ENCODE measurements at places on chromosomes 7 and 10.

GRCh38 chr7:12458520-12459131 lies 55.0 kb upstream of the VWDE start:
- peak; percentile 32 for DNase-seq

DNA sequence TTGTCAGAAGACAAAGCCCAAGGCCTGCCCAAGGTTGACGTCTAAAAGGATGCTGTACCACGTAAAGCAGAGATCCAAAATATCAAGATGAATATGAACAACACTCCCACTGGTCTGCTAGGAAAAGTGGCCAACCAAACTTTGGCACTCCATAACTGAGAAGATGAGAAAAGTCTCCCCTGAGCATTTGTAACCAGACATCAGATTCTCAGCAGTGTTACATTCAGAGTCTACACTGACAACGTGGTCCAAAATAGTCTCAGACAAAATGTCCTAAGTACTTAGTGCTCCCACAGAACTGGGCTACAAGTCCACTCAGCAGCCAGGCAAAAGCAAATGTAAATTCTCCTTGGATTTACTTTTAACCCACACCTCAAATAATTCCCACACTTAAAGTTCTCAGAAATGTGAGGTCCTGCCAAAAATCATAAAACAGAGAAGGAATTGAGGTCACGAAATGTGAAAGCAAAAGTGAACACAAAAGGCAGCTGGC lies 185.1 kb upstream of the NOBOX start:
- peak; percentile 2 for DNase-seq

- DNase-seq, result no peak
Measured at GRCh38 chr7:127974446-127975035, 56.7 kb downstream of the LRRC4 start.

DNA sequence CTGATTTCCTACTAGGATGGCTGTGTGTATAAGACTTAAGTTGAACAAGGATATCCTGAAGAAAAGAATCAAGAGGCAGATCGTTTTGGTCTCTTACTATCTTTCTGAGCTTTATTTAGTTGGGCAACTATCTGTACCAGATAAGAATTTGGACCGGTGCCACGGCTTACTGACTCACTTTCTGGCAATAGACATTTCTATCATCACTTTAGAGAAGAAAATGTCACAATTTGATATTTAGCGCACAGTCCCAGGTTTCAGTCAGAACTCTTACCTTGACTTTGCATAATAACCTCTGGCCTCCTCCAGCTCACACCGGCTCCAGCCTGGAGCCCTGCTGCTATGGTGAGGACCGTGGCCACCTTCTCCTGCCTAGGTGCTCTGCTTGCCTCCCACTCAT lies 218.2 kb upstream of the MDFIC start:
- no peak for DNase-seq

DNA sequence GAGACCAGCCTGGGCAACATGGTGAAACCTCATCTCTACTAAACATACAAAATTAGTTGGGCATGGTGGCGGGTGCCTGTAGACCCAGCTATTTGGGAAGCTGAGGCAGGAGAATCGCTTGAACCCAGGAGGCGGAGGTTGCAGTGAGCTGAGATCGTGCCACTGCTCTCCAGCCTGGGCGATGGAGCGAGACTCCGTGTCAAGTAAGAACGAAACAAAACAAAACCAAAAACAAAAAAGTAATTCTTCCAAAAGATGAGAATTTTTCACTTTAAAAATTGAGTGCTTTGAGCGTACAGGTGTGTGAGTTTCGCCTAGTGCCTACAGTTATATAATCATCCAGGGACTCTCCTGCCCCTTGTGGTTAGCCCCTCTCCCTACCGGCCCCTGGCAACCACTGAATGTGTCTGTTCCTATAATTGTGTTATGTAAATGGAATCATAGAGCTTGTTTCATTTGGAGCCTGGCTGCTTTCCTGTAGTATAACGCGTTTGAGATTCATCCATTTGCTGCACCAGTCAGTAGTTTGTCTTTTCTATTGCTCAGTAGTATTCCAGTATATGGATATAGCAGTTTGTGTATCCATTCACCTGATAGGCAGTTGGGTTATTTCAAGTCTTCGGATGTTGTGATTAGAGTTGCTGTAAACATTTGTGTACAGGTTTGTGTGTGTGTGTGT lies 80.0 kb downstream of the RBM33 start:
- no peak for DNase-seq

GRCh38 chr10:102656791-102657371 lies 12.6 kb downstream of the TRIM8 start:
- no peak for DNase-seq

GRCh38 chr7:155450970-155451801 lies 6.7 kb upstream of the EN2 start:
- no peak for DNase-seq

- DNase-seq, result no peak
Measured at GRCh38 chr7:158315881-158316280, 271.7 kb downstream of the PTPRN2 start.

GRCh38 chr7:4525884-4526283 lies 156.2 kb upstream of the FOXK1 start:
- no peak for DNase-seq

- peak; percentile 13 for DNase-seq
Measured at GRCh38 chr10:121411004-121411403, 187.2 kb downstream of the FGFR2 start.

DNA sequence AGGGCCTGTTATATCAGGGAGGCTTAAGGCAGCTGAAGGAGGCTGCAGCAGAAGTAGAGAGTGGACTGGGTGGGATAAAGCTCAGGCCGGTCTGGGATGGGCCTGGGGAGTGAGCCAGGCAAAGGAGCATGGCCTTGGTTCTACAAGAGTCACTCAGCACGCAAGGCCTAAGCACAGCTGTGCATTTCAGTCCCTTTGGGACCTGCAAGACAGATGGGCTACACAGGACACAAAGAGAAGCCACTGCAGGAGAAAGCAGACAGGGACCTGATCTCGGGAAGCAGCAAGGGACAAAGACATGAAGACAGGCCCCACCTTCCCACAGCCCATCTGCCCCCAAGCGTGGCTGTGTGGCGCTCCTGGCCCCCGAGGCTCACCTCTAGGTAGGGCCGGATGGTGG lies 29.4 kb downstream of the RRP12 start:
- no peak for DNase-seq

- no peak for DNase-seq
Measured at GRCh38 chr7:56063500-56063881, 595 bp upstream of the SUMF2 start.

GRCh38 chr7:143511593-143512047 lies 33.9 kb downstream of the TAS2R41 start:
- DNase-seq, result no peak

DNA sequence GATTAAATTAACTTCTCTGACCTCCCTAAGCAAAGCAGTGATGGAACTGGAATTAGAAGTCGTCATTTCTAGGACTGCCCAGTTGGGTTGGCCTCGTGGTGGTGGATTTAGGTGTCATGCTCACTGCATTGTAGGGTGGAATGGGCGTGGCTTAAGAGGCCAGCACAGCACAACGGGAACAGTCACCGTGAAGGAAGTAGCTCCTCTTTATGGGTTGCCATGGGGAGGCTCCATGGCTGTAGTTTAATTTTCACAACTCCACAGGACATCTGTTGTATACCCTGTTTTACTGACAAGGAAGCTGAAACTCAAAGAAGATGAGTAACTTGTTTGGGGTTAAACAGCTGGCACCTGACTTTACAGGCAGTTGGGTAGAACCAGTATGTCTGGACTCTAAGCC lies 208.3 kb downstream of the CELF2 start:
- peak; percentile 94 for DNase-seq

GRCh38 chr10:86061278-86062197 lies 305.1 kb downstream of the GRID1 start:
- DNase-seq, result no peak

DNA sequence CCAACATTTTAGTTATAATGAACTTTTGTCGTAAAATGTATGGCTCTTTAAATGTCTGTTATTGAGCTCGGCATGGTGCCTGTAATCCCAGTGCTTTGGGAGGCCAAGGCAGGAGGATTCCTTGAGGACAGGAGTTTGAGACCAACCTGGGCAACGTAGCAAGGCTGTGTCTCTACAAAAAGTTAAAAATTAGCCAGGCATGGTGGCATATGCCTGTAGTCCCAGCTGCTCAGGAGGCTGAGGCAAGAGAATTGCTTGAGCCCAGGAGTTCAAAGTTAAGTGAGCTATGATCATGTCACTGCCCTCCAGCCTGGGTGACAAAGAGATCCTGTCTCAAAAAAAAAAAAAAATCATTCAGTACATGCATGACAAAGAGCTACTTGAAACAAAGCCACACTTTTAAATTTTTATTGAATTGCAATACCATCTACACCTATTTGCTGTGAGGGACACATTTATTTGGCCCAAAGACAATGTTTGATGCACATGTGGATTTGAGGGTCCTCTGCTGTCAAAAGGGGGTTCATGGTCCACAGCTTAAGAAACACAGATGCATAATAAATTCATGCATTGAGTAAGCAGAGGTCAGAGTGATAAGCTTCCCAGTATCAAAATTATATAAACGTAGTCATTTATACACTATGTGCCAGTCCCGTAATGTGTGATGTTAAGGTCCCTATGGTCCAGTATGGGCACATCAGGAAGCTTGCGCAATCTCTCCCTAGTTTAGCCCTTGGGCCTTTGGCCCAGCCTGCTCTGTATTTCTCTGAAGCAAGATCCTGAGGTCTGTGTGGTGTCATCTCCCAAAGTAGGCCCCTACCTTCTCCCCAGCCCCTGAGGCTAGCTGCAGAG lies 4.4 kb upstream of the MALSU1 start:
- no peak for DNase-seq

GRCh38 chr7:77516085-77516484 lies 21.0 kb upstream of the PTPN12 start:
- no peak for DNase-seq

- no peak for DNase-seq
Measured at GRCh38 chr10:74332398-74332797, 181.4 kb downstream of the ADK start.

DNA sequence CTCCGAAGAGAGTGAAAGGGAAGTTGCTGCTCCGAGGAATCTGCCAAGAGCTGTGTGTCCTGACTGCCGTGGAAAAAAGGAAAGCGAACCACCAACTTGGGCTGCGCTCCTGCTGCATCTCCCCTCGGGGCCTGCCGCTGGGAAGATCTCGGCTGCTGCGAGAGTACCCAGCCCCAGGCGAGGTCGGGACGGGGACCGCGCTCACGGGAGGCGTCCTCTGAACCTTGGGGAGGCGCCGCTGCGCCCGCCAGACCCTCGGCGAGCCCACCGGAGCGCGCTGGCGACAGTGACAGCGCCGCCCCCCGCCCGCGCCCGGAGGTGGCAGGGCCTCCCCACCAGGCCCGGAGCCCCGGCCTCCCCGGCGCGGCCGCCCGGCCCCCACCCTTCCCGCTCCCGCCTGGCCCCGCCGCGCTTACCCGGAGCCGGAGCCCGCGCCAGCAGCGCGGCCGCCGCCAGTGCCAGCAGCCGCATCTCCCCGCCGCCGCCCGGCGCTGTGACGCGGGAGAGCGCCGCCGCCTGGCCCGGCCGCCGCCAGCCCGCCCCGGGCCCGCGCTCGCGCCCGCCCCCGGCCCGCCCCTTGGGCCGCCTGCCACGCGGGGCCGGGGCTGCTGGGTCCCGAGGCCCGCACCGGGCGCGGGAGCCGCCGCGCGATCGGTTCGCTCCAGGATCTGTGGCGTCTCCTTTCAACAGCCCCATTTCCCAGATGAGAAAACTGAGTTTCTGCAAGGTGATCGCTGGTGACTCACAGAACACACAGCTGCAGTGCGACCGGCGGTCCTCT lies at the start of gene VSTM4:
Gene VSTM4 (minus strand): TSS at position 508 of the 781 bp plus-strand sequence. CDS start 37 bp downstream, at position 471.
- peak; percentile 67 for DNase-seq
